ENCODE measurements at places on chromosomes 16 and 17. TPM values are rescaled to one million over a fixed set of nuclear protein-coding genes. Genes with fewer than 3 reads are reported as not detected.

The MYH2 gene
- 48.2 TPM for polyA plus RNA-seq

The KRT25 gene
- 0.19 TPM for polyA plus RNA-seq

GRCh38 chr17:77308861-77309726 lies 168.3 kb downstream of the SEC14L1 start:
- DNase-seq = no peak

GRCh38 chr17:83127431-83128160 lies 48.2 kb downstream of the METRNL start:
- DNase-seq = no peak

DNA sequence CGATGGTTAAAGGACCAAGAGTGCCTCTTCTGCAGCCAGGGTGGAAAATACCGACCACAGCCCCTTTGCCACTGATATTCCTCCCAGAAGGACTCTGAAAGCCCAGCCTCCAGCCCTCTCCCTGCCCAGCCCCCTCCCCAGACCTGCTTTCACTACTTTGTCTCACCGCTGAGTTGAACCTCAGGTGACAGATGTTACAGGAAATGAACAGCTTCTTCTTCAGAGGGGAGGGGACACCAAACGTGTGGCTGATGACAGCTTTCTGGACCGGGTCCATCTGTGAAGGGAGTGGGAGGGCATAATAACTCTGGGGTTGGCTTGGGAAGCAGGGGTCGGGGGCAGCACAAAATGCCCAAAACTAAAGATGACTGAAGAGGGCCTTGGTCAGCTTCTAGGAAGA lies 14.2 kb downstream of the NKIRAS2 start:
- no peak for DNase-seq

DNA sequence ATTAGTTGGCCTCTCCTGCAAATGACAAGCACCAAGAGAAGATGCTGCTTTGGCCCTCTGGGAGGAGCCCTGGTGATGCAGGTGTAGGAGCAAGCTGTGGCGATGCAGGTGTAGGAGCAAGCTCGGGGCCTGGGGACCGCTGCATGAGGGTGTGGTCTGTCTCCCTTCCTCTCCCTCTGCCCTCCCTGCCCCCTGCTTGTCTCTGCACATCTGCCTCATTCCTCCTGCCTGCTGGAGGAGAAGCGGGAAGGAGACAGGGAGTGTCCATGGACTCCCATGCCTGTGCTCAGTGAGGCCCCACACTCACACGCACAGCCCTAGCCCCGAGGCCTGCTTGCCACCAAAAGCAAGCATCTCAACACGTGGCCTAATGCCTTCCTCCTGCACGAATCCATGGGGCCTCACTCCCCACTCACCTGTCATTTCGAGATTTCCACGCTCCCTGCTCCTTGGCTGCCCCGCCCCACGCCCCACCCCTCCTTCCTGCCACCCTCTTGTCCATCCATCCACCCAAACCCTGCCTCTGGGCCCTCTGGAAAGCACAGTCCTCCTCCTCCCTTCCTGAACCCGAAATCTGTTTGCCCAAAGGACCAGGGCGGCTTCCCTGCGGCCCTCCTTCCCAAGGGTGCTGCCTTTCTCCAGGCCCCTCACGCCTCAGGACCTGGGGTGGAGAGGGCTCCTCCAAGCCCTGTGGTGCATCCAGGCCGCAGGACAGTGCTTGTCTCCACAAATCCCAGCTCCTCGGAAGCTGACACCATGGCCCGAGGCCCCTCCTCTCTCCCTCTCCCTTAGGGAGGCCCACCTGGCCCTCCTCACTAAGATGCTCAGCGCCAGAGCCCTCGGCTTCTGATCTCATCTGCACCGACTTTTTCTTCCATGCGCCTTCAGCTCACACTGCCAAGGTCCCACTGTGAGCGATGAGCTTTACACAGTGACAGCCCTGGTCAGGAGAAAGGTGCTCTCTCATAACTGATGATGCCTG lies 11.8 kb upstream of the ALDH3A1 start:
- no peak for DNase-seq

DNA sequence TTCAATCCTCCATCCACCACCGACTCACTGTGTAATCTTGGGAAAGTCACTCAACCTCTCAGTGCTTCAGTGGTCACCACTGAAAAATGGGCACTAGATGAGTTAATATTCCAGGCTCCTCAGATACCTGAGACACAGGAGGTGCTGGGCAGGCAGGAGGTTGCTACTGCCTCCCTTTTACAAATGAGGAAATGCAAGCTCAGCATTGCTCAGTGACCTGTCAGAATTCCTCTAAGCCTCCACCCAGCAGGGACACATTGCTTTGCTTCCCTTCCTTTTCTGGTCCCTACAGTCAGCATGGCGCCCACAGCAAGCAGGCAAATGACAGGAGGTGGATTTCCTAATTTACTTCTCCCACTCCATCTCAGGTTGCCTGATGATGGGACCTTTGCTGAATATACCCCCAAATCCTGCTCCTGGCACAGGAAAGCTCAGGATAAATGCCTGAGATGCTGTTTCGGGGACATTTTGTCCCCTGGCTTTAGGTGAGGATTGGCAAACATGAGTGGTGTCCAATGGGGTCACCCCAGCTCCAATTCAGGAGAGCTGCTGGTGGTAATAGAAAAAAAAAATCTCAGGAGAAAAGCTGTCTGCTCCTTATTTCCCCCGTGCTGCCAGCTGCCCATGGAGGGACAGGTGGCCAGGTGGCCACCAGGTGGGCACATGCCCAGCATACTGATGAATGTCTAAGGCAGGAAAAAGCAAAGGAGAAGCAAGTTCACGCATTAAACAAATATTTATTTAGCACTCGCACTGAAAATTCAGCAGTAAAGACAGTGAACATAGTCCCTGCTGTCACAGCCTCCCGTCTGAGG lies 5.0 kb upstream of the KRT13 start:
- DNase-seq = no peak

DNA sequence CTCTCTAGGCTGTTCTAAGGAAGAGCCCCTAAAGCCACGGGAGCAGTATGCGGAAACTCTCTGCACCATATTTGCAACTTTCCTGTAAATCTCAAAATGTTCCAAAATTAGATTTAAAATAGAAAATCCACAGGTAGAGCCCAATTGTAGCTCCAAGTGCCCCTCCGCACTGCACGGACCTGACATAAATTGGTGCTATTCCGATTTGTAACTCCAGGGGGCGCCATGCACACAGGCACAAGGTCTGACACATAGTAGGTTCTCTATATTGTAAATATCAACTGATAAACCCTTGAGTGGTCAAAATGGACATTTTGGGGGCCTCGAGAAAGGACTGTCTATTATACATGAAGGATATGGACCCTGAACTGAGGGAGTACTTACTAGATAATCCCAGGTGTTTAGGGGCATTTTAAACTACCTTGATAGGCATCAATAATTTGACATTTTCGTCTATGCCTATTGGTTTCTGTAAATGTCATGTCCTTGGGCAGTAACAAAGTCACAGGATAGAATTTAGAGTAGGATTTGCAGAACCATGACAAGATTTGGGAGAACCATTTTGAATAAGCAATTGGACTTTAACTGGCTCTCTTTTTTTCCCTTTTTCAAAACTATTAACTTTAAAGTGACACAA lies 36.6 kb upstream of the TMEM132E start:
- DNase-seq = peak; percentile 12

DNA sequence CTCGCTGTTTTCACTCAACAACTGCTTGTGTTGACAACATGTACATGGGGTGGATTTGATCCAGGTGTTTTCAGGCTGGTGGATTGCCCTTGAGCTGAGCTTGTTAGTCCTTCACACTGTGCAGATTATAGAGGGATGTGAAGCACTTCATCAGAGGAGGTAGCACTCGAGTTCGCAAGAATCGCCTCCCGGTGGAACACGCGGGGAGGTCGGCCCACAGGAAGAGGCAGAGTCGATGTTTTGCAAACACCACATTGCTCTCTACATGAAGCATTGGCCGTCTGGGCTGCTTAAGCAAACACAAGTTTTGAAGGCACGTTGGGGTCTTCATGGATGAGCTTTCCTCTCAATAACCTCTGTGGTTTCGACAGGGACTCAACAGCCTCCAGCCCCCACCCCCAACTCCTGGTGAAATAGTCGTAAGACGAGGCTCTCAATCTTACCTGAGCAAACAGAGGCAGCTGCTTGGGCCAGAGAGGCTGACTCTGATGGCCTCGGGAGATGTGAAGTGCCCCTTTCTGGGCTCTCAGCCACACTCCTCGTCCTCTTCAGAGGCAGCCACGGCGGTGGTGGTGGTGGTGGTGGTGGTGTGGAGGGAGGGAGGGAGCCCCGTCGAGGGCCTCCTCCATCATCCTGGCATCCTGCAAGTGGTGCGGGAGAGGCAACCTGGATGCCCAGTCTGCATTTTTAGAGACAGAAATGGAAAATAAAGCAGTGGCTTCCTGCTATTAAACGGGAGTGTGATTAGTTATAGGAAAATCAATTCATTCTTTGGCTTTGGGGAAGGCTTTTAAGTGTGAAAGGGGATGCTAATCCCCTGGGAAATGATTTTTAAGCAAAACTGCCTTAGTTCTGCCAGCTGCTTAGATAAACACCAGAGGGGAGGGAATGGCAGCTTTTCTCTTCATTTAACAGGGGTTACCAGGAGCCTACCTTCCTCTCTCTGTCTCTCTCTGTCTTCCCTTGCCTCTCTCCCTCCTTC lies 552.5 kb upstream of the EEF2KMT start:
- DNase-seq = no peak

DNA sequence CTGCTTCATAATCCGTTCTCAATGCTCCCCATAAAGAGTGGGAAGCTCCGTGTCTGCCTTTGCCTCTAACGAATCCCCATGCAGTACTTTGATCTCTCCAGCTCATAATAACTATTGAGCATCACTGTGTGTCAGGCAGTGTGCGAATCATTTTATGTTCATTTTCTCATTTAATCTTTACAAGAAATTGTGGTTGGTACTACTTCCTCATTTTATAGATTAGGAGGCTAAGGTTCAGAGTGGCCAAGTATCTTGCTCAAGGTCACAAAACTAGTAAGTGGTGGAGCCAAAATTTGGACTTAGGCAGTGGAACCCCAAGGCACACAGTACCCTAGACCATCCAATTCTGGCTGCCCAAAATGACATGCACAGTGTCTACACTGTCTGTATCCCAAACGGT lies 44.8 kb downstream of the ABCC12 start:
- DNase-seq = no peak

DNA sequence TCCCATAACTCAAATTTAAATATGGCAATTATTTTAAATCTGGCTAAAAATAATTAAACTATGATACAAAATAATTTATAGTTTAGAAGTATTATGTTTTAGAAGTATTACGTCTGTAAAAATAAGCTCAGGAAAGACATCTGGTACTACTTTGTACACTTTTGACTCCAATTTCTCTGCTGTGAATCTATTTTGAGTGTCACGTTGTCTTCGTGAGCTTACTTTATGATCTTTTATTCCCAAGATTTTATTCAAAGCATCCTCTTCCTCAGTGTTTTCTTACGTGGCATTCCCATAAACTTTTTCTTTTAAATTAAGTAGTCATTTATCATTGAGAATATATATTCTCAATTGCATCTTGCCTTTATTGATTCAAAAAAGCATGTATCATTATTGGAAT lies 223.3 kb upstream of the KCNJ16 start:
- no peak for DNase-seq

- no peak for DNase-seq
These were observed 28.0 kb upstream of the ABCA9 start for GRCh38 chr17:69088643-69089200.
